ENCODE measurements at places on chromosomes 3 and 15.

- no peak for DNase-seq
Measured at GRCh38 chr3:187454085-187454815, 86.1 kb downstream of the RTP4 start.

DNA sequence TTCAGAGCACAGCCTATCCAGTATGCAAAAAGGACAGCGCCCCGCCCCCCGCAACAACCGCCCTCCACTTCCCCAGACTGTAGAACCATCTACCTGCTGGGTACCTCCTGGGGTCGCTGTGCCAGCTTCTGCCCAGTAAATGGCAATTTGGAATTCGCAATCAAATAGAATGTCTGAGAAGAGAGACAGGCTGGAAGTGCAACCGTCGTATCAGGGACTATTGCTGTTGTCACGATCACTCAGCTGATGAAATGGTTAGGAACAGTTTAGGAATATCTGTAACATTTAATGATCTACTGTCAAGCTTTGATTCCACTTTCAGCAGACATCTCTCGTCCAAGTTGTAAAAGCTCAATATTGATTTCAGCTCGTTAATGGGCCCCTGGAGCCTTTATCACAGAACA lies 13.3 kb upstream of the PARL start:
- no peak for DNase-seq

GRCh38 chr3:38757721-38758120 lies 58.3 kb downstream of the SCN10A start:
- no peak for DNase-seq

DNA sequence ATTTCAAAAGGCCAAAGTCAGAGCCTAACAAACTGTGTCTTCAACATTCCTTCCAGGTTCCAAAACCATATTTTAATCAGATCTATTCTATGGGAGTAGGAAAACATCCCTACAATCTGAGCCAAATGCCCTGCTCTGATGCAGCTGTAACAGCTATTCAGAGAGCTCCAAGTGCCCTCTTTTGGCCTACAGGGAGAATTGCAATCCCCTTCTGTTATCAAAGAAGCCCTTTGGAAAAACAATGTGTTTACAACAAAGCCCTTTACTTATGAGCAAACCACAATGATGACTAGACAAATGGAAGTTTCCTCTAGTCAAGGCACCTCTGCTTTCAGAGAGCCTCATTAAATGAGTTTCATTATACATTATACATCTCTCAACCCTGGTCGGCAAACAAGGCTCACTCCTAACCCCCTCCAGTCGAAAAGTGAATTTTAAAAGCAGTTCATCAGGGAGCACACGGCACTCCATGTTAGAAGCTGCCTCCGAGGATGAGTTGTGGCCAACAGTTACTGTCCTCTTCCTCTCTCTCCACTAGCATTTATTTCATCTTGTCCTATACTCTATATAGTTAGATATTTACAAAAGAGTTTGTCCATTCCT lies 42.6 kb upstream of the TMCO5A start:
- DNase-seq, result no peak

DNA sequence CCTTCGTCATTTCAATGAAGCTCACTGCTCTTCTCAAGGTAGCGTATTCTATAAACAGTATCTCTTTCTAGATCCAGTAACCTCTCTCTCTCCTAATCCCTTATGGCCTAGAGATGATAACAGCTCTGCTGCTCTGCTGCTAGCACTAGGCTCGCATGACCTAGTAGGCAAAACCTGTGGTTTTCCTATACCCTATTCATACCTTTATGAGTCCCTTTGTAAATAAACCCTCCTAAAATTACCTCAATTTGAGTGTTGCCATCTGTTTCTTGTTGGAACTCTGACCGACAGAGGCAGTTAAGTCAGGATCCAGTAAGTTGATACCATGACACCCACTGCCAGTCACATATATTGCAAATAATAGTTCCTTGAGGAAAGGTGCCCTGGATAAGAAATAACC lies 7.3 kb downstream of the CCDC14 start:
- no peak for DNase-seq

DNA sequence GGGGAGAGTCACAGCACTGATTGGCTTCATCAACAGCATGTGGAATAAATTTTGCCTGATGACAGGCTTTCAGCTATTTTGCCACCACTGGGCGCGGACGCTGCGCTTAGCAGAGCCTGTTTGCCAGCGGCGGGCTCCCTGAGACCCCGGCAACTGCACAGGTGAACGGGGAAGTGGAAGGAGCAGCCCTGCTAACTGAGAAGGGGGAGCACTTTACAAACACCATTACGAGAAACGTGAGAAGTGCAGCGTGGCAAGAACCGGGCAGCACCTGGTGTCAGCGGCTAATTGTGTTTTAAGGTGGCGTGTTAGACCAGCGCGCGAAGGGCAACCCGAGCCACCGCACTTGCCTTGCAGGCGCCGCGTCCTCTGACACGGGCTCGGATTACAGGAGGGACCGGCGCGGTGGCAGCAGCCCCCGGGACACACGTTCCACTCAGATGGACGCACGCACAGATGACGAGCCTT lies 307.8 kb upstream of the ARRDC4 start:
- DNase-seq, result no peak

DNA sequence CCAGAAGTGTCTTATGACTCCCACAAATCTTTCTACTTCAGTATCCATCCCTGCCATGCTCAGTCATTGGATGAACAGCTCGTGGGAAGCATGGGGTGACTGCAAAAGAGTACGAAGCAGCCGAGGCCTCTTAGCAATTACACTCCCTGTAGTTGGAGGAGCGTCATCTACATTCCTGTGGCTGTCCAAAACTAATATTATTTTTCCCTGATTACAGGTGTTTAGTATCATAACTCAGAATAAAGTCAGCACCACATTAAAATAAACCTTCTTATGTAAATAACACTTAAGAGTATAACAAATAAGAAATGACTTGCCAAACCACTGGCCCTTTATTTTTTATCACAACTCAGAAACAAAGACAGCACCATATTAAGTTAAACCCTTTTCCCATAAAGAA lies 141.5 kb downstream of the PLOD2 start:
- DNase-seq, result no peak

DNA sequence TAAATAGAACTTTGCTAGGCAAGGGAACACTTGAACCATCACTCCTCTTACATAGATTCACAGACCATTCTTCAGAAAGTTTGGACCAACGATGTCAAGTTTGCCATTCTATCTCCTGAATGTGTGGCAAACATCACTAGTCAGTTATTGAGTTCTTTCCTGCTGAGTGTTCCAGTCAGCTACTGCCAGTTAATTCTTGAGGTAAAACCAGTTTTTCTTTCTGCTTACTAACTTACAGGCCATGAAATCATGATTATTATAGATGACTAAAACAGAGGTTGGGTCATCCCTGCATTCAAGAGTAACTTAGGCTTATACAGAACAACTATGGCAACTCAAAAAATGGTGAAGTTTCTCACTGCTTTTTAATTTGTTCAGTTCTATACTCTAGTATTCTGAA lies 88.2 kb downstream of the AP4E1 start:
- DNase-seq, result no peak

DNA sequence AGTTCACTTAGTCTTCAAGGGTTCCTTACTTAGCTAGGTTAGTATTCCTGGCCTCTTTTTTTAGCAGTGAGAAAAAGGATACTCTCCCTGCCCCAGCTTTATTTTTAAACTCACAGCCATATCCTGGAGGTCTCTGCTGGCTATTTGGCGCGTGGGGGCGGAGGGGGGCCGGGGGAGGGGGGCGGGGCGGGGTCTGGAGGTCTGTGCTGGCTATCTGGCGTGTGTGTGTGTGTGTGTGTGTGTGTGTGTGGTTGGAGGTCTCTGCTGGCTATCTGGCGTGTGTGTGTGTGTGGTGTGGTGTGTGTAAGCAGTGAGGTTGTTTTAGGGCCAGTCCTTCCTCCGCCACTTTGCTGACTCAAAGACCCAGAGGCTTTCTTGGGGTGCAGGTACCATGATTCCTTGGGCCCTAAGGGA lies 579 bp upstream of the PLAAT1 start:
- DNase-seq, result no peak

DNA sequence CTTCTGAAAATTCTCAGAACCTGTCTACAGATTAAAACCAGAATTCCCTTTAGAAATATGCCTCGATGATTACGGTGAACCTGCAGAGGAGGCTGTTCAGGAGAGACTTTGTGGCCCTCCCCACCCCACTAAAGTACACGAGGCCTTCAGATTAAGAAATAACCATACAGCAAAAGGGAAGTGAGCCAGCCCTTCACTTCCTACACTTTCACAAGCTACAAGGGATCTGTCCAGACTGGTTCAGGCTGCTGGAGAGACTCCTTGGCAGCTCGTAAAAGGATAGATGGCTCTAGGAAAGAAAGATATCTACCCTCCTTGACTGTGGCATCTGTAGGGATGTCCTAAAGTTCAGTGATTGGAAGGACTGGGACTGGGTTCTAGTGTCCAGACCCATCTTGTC lies 102.6 kb downstream of the ALDH1A2 start:
- no peak for DNase-seq

- DNase-seq, result no peak
Measured at GRCh38 chr3:150635076-150635475, 32.0 kb downstream of the SELENOT start.

GRCh38 chr3:51711352-51712037 lies 4.6 kb downstream of the GRM2 start:
- no peak for DNase-seq

GRCh38 chr3:49740427-49740826 lies 16.7 kb upstream of the GMPPB start:
- no peak for DNase-seq

- peak; percentile 35 for DNase-seq
Measured at GRCh38 chr15:100438570-100438969, 90.2 kb downstream of the CERS3 start.

- no peak for DNase-seq
Measured at GRCh38 chr3:169454060-169454317, 209.5 kb downstream of the MECOM start.

DNA sequence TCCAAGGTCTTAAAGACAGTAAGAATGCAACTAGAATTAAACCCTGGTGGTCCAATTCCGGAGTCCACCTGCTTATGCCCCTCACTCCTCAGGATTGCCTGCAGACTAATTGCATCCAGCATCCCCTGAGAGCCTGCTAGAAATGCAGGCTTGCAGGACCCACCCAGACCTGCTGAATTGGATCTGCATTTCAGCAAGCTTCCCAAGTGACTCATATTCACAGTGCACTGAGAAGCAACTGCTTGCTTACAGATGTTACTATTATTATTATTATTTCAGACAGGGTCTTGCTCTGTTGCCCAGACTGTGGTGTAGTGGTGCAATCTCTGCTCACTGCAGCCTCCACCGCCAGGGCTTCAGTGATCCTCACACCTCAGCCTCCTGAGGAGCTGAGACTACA lies 83.5 kb upstream of the VGLL4 start:
- DNase-seq, result no peak

DNA sequence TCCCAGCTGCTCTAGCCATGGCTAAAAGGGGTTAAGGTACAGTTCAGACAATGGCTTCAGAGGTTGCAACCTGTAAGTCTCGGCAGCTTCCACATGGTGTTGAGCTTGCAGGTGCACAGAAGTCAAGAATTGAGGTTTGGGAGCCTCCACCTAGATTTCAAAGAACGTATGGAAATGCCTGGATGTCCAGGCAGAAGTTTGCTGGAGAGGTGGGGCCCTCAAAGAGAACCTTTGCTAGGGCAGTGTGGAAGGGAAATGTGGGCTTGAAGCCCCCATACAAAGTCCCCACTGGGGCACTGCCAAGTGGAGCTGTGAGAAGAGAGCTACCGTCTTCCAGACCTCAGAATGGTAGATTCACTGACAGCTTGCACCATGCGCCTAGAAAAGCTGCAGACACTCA lies 73.7 kb downstream of the STT3B start:
- no peak for DNase-seq

All from T-cell (primary cell).